ENCODE measurements at places on chromosomes 2 and 18.

- DNase-seq = no peak
Measured at GRCh38 chr2:240205348-240205747, 64.9 kb upstream of the OTOS start.

DNA sequence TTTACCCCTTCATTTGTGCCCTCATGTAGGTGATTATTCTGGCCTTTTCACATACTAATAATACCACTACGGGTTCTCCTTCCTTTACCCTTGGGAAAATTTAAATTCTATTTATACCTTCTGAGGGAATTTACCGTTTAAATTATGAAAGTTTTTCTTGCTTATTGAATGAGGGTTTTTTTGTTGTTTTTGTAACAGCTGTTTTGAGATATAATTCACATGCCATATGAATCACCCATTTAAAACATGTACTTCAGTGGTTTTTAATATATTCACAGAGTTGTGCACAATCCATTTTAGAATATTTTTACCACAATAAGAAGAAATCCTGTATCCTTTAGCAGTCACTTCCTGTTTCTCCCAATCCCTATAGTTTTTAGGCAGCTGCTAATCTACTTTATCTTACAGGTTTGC is 54.7 kb downstream of the EML4 start:
- DNase-seq = no peak

- DNase-seq = no peak
Measured at GRCh38 chr2:126403039-126403628, 252.8 kb upstream of the GYPC start.

DNA sequence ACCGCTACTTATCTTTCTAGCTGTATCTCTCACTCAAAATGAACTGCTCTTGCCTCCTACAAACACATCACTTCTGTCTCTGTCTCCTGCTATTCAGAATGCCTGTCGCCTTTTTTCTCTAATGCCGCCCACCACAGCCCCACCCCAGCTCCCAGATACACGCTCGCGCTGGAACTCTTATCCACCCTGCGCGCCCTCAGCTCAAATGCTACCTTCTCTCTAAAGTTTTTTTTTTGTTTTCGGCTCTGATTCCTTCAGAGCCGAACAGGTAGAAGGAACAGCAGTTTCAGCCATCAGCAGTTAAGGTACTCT is 3.9 kb upstream of the SOS1 start:
- DNase-seq = no peak

- no peak for DNase-seq
Measured at GRCh38 chr2:27655155-27655951, 8.1 kb downstream of the SUPT7L start.

All from femur (tissue), 1 donor.